ENCODE measurements at places on chromosomes 7 and 10. TPM values are rescaled to one million over a fixed set of nuclear protein-coding genes. Genes with fewer than 3 reads are reported as not detected.

DNA sequence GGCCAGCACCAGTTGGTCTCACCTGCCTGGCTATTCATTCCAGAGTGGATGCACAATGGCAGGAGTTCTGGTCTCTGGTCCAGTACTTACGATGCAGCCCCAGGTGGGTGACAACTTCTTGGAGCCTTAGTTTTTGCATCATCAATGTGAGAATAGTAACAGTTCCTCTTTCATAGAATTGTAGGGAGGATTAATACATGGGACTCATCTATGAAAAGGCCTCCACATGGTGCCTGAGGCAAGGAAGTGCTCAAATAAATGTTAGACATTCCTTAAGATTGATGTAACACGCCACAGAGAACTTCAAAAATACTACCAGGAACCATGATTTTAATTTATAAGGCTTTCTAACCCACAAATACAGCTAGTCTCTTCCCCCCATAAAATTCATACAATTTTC is 120.1 kb upstream of the CHST15 start:
- DNase-seq, result no peak

GRCh38 chr10:128642502-128642901 is 516.3 kb upstream of the MKI67 start:
- no peak for DNase-seq

GRCh38 chr10:77045085-77045484 is 592.5 kb downstream of the KCNMA1 start:
- no peak for DNase-seq

GRCh38 chr10:74223755-74224529 is 72.9 kb downstream of the ADK start:
- no peak for DNase-seq

DNA sequence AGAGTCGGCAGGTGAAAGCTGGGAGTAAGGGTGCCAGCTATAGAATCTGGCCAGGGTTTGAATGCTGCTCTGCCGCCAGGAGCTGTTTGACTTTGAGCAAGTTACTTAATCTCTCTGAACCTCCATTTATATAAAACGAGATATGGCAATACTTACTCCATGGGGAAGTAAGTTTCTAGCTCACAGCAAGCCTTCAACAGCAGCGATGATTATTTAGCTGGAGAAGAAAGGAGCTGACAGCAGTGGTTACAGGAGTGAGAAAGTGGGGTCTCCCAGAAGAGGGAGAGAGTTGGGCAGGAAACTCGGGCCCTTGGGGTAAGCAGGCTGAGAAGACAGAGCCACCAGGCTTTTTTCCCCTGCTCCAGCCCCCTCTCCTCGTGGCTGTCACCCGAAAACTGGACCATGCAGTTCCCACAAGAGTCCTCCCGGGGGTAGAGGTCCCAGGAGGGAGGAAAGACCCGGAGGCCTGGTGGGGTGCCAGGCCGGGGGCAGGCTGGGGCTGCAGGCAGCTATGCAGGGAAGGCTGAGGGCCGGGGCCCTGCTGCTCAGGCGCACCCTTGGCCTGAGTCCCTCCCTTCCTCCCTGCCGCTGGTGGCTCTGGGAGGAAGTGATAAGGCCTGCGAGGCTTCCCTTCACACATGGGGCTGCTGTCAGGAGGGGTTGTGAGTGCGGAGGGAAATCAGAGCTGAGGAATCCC is 3.5 kb downstream of the NOS3 start:
- DNase-seq, result peak; percentile 90

DNA sequence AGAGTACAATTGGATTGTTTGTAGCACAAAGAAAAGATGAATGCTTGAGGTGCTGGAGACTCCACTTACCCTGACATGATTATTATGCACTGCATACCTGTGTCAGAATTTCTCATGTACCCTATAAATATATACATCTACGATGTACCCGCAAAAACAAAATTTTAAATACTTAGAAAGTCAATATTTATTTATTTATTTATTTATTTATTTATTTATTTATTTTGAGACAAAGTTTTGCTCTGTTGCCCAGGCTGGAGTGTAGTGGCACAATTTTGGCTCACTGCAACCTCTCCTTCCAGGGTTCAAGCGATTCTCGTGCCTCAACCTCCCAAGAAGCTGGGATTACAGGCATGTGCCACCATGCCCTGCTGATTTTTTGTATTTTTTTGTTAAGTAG is 35.1 kb upstream of the EBF3 start:
- no peak for DNase-seq

- DNase-seq, result no peak
Observed at GRCh38 chr7:74560086-74560719, 97.3 kb upstream of the GTF2I start.

- no peak for DNase-seq
Observed at GRCh38 chr7:83866582-83866981, 217.6 kb upstream of the SEMA3E start.

- peak; percentile 58 for DNase-seq
Observed at GRCh38 chr10:21135023-21135931, 238.2 kb upstream of the NEBL start.

DNA sequence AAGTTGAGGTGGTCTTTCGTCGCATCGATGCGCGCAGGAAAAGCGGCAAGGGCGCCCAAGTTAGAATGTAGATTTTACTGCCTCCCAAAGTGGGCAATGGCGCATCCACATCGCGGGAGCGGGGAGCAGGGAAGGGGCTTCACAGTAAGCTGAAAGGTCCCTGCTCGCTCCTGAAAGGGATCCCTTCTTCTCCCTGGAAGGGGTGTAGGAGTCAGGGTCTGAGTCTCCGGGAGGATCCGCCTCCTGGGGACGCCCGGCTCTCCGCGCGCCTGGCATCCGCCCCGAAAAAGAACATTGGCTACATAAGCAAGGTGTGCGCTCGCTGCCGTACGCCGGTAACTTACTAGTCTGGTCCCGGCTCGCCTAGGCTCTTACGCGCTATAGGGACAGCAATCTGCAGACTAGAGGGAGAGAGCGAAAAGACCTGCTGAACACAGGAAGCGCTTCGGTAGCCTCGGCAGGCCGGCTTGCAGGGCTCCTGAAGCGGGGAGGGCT is 804 bp downstream of the UNC5B start:
- peak; percentile 79 for DNase-seq

DNA sequence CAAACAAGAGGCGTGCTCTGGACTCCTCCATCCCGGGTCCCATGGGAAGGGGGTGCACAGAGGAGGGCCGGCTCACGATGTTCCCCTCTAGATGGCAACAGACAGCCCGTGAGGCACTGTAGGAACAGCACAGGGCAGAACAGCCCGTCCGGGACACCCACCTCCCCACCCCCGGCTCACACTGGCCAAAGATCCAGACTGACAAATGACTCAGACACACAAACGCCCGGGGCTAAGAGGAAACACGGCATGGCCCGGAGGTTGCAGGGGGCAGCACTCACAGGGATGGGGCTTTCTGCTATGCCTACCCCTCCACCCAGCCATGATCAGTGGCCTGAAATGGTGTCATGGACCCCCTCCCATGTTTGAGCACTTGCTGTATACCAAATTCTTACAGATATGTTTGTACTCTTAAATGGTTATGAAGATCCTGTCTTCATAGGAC is 4.9 kb upstream of the ELN start:
- DNase-seq, result peak; percentile 55

- peak; percentile 37 for DNase-seq
Observed at GRCh38 chr7:120919466-120919865, 31.1 kb upstream of the ING3 start.

DNA sequence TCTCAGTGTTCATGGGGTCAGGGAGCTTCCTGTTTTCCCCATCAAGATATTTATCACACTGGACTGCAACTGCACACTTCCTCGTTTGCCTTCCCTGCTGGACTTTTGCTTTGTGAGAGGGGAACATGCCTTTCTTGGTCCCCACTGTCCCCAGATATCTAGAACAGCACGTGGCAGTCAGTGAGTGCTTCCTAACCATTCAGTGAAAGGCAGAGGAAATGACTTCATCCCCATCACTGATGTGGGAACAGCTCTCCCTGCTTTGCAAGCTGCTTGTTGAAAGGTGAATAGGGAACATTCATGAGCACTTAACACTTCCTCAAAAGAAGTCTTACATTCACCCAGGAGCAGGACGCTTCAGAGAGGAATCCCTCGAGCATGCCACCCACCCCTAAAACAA is 135.4 kb downstream of the MYOF start:
- DNase-seq, result no peak

- DNase-seq, result peak; percentile 37
Observed at GRCh38 chr10:69994262-69994661, 58.4 kb upstream of the MACROH2A2 start.

GRCh38 chr10:131446171-131446570 is 134.7 kb upstream of the TCERG1L start:
- no peak for DNase-seq

- DNase-seq, result peak; percentile 85
Observed at GRCh38 chr7:130721486-130722277, 12.3 kb downstream of the KLF14 start.

DNA sequence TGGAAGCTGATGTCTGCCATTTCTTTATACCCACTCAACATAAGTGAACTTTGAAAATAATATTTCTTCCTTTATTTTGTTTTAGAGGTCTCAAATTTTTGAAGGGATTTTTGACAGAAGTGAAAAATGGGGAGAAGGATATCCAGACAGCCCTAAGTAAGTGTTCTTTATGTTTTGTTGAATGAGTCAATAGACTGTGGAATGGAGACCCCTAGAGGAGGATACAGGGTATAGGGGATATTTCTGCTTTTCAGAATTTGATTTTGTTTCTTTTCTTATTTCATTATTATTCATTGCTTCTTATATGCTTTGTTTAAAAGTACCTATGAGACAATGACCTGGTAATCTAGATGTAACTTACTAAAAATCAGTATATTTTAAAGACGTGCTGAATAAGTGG is 34.4 kb downstream of the PLEKHA8 start:
- peak; percentile 61 for DNase-seq

DNA sequence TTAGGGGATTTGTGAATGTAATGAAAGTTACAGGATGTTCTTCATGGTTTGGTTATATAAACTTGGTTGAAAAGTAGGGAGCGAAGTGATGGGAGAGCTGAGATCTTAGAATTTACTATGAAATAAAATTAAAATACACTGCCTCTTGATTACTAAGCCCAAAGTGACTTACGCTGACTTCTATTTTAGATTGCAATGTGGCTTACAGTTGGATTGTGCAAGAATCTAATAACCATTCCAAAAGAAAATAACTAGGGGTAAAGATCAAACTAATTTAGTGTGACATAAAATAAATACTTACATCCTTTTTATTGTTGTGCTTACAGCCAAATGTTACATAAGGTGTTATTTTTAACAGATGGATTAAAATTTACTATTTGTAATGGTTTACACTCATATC is 15.3 kb downstream of the WNT16 start:
- no peak for DNase-seq

GRCh38 chr7:24728503-24729364 is 28.5 kb downstream of the GSDME start:
- peak; percentile 17 for DNase-seq

DNA sequence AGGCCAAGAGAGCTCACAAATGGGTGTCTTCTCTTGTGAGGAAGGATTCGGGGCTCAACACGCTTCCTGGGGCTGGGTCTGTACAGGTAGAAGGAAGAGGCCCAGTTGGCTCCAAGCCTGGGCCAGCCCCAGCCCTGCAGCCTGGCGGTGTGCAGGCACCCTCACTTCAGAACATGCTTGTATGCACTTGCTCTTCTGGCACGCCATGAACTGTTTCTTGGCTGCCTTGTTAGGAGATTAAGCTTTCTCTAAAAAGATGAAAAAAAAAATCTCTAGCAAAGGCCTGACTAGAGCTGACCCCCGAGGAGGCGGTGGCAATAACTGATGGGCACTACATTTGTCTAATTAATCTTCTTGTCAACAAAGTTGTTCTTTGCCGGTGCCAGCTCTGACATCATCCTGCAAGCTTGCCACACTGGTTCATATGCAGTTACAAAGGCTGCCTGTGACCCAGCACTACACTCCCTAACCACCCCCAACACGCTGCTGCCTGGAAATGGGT is 94.7 kb downstream of the WDR11 start:
- DNase-seq, result peak; percentile 91

C7orf57 gene
- total RNA-seq, result 1.2 TPM

SPAM1 gene
- 1.2 TPM for total RNA-seq

MEOX2 gene
- total RNA-seq, result 6.5 TPM

HMX2 gene
- total RNA-seq, result not detected

Data from umbilical cord (tissue), 2 donors.